ENCODE measurements at places on chromosomes 11 and 22. TPM values are rescaled to one million over a fixed set of nuclear protein-coding genes. Genes with fewer than 3 reads are reported as not detected.

The POU2AF3 gene
- not detected for total RNA-seq

The BLID gene
- not detected for total RNA-seq

The FGF3 gene
- total RNA-seq: not detected

The CEP126 gene
- 0.45 TPM for total RNA-seq

The OR2AG2 gene
- not detected for total RNA-seq

The MYBPC3 gene
- not detected for total RNA-seq

The CALCA gene
- total RNA-seq: not detected

The UBE2L6 gene
- total RNA-seq: 285 TPM

The C11orf86 gene
- total RNA-seq: not detected

The DNAJB7 gene
- not detected for total RNA-seq

The TMEM121B gene
- total RNA-seq: not detected

The GAS2 gene
- total RNA-seq: 1.1 TPM

The PAX6 gene
- not detected for total RNA-seq

The ARHGAP8 gene
- total RNA-seq: 0.78 TPM

The CAT gene
- total RNA-seq: 34.3 TPM

The MS4A4A gene
- total RNA-seq: not detected

The KCTD14 gene
- total RNA-seq: 0.15 TPM

The LMO2 gene
- not detected for total RNA-seq

The PRAME gene
- total RNA-seq: not detected

The RAB1B gene
- total RNA-seq: 146 TPM

The PHF21B gene
- not detected for total RNA-seq

The H19 gene
- not detected for total RNA-seq

The APOL3 gene
- 119 TPM for total RNA-seq

The PGA5 gene
- not detected for total RNA-seq

The ART1 gene
- not detected for total RNA-seq

The CELSR1 gene
- 0.13 TPM for total RNA-seq

The GAS2L1 gene
- 22.5 TPM for total RNA-seq

The OR5AK2 gene
- total RNA-seq: not detected

The PRRG4 gene
- total RNA-seq: 0.53 TPM

The RGL4 gene
- 28.8 TPM for total RNA-seq

The ANO9 gene
- 73.5 TPM for total RNA-seq

The HTR3A gene
- total RNA-seq: not detected

The NELL1 gene
- total RNA-seq: not detected

The FXYD2 gene
- 0.33 TPM for total RNA-seq

The CST6 gene
- total RNA-seq: 0.30 TPM

The COMT gene
- 78.7 TPM for total RNA-seq

The EML3 gene
- 122 TPM for total RNA-seq

The PARVG gene
- 123 TPM for total RNA-seq

The FIBIN gene
- not detected for total RNA-seq

The ELMOD1 gene
- not detected for total RNA-seq
